Peyer's patch (tissue), 4 donors: ENCODE measurements at places on chromosomes 5 and 9.

DNA sequence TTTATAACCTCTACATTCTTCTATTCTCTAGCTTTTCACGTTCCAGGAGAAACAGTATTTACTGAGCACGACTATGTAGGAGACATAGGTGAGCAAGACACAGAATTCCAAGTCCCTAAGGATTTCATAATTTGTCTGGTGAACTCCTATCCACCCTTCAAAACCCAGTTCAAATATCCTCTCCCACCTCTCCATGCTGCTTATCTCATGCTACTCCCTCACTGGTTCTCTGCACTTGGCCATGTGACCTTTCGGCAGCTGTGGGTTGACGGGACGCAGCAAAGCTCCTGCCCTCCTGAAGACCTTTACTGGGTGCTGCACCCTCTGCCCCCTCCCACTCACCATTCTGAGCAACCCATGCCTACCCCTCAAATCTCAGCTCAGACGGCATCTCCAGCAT, 173.2 kb downstream of the RGS3 start:
- DNase-seq = peak; percentile 11

GRCh38 chr5:133750856-133751255, 138.5 kb upstream of the FSTL4 start:
- no peak for DNase-seq

DNA sequence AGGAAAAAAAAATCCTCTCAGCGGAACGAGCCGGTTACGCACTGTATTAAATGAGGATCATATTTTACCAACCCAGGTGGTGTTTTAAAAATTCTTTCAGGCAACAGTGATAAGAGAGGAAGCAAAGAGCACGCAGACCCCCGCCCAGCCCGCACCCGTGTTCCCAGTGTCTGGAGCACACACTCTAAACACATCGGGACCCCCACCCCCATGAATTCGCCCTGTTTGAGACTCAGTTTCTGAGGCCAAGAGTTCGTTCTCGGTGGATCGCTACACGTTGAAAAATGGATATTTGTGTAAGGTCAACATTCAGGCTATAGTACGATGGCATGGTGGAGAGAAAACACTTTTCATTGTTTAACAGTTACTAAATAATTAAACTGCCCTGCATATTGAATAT, 196.3 kb downstream of the MEF2C start:
- no peak for DNase-seq

- no peak for DNase-seq
Observed at GRCh38 chr5:125485771-125486170, 739.3 kb upstream of the ZNF608 start.

- DNase-seq = no peak
Observed at GRCh38 chr9:12956805-12957204, 182.0 kb downstream of the LURAP1L start.

DNA sequence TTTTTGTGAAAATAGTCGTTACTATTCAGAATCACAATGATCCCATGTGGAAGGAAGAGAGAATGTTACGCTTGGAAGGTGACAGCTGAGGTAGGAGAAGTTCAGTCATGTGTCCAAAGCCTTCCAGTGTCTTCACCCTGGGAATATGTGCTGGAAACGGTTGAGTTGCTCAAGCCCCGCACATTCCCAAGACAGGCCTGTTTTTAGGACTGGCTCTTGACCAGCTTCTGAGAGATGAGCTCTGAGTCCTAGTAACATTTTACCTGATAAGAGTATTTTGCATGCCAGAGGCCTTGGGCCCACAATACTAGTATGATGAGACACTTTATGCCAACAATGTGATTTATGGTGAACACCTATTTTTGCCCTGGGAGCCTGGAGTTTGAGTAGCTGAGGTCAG, 101.7 kb downstream of the LMNB1 start:
- no peak for DNase-seq

DNA sequence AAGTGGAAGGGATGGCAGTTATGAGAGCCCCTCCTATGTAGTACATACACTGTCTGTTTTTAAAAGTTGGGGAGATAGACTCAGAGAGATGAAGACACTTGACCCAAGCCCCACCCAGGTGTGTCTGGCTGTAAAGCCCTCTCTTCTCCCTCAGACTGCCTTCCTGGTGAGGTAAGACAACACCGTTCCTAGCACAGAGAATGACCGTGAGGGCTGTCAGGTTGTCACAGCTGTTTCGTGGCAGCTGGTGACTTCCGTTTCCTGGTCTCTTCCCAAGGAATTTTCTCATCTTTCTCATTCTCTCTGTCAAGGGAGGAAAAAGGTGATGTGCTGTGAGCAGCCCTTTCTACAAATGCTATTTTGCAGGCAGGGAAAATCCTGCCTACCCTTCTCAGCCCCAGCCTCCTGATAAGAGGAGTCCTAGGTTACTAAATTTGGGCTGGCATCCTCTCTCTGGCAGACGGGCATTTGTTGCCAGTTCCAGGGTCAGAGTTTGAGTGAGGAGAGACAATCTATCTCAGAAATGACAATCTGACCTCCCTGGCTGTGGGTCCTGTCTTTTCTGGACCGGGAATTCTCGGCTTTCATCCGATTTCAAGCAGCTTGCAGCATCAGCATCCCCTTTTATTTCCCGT, 263.5 kb upstream of the PANK3 start:
- no peak for DNase-seq

- DNase-seq = no peak
Observed at GRCh38 chr5:72305194-72306142, 14.6 kb downstream of the MRPS27 start.

DNA sequence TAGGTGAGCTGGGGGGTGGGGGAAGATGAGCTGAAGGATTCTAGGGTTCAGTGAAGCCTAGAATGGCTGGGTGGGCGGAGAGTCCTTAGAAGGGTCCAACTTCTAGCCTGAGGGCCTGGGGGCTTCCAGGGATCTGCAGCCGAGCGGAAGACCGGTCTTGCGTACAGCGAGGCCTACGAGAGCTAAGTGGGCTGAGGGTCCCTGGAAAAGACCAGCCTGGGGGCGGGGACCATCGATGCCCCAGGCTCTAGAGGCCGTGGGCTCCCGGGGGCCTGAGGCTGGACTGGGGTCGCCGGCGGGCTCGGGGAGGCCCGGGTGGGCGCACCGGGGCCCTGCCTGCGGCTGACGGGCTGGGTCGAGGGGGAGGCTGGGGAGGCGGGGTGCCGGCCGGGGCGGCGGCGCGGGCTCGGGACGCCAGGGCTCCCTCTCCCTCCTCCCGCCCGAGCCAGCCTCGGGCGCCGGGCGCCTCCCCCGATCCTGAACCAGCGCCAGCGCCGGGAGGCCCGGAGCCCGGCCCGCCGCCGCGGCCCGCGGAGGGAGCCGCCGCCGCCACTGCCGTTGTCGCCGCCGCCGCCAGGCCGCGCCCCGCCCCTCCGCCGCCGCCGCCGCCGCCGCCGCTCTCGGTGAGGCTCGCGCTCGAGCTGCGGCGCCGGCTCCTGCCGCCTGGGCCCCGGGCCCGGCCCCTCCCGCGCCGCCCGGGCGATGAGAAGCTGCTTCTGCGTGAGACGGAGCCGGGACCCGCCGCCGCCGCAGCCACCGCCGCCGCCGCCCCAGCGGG, at the start of gene MVB12B:
Gene MVB12B, plus strand, starts transcription at position 602 of the 778 bp plus-strand sequence. Its CDS starts 101 bp downstream, at position 703.
- DNase-seq = peak; percentile 63

DNA sequence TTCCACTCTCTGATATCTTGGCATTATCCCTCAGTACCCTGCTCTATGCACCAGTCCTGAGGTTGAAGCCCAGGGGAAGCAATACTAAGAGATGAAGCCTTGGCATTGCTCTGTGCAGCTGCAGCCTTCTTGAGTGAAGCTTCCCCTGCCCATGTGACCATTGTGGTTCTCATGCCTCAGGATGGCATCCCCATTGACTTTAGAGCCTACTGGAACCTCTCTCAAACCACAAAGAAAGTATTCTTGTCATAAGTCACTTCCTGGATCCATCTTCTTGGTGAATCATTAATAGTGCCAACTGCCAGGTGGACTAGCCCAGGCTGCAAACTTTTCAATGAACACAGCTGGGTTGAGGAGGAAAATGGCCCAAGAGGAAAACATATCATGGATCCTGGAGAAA, 283.9 kb upstream of the RFX3 start:
- DNase-seq = no peak

DNA sequence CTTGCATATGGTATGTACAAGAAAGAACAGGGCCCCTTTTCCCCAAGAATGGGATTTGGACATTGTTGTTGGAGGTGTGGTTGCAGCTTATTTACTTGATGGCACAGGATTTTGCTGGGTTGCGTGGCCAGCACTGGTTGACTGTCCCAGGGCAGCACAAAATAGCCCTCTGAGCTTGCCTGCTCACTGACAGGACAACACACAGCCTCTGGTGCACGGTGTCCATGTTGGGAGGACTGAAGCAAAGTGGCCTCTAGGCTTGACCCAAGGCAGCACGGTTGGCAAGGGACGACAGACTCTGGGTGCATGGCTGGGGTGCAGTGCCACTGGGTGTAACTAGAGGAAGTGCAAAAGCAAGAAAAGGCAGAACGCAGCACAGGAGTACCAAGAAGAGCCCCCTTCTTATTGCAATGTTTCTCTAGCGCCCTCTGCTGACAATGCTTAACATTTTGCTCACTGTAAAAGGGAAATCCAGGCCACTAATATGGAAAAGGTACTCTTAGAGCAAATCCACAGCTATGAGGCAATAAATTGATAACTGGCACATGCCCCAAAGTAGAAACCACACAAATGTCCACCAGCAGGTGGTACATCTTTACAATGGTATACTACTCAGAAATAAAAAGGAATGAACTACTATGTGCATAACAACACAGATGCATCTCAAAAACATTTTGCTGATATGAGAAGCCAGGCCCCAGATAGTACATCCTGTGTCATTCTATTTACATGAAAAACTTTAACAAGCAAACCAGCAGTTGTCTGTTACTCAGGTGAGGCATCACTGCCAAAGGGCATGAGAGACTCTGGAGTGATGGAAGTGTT, 47.4 kb upstream of the BARX1 start:
- DNase-seq = no peak

- DNase-seq = no peak
Observed at GRCh38 chr5:65041296-65042158, 272.8 kb downstream of the CWC27 start.

- DNase-seq = no peak
Observed at GRCh38 chr5:101206534-101206933, 303.5 kb upstream of the ST8SIA4 start.

DNA sequence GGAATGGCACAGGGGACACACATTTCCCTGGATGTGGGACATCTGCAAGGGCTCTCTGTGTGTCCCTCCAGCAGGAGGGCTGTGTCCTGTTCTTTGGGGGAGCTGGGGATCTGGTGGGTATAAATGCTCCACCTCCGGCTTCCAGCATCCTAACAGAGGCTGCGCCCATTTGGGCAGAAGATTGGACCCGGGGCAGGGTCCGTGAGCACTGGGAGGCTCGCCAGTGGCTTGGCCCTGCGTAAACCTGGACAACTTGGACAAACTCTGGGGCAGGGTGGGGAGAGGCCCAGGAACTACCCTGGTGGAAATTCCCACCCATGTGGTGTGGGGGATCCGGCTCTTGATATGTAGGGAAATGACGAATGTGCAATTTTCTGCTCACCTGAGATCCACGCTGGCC, 80.9 kb downstream of the GADD45G start:
- no peak for DNase-seq

GRCh38 chr9:134180786-134181647, 16.7 kb upstream of the RNU6ATAC start:
- DNase-seq = no peak

DNA sequence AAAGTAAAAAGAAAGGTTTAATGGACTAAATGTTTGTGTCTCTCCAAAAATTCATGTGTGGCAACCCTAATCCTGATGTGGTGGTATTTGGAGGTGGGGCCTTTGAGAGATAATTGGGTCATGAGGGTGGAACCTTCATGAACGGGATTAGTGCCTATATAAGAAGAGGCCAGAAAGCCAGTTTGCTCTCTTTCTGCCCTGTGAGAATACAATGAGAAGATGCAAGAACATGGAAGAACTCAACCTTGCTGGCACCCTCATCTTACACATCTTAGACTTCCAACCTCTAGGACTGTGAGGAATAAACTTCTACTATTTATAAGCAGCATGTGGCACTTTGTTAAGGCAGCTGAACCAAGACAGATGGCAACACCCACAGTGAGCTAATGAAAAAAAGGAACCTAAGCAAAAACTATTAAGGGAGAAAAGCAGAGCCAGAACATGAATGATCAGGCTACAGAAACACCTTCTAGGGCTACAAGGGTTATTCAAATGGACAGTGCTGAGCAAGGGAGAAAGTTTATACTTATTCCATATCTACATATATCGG, 159.5 kb downstream of the PLK2 start:
- DNase-seq = no peak

DNA sequence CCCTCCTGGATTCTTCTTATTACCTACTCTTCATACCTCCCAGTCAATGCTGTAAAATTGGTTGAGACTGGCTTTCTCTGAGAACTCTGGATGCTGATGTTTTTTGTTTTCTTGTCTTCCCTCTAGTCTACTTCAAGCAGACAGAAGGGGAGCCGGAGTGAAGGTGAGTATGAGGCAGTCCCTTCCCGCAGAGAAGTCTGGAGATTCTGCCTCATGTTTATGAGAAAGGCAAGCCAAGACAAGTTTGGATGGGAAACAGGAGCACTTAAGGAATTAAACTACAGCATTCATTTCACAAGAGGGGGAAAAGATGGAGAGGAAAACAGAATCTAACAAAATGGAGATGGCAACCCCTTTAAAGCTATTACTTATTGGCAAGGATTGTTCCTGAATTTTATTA, 246.1 kb downstream of the TRIM32 start:
- DNase-seq = no peak

DNA sequence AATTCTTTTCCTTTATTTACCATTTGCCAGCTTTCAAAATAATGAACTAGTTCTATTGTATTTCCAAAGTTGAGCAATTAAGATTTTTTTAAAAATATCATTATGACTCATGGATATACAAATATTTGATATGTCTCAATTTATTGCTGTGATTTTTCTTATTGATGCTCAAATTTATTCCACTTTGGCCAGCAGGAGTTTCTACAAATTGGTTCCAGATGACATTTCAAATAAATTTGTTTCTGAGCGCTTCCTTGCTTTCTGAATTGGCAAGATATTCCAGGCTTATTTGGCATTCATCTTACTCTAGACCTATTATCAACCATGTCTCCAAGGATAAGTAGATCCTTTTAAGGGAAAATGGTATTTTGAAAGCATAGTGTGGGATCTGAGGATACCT, 58.5 kb upstream of the TJP2 start:
- DNase-seq = no peak

- DNase-seq = no peak
Observed at GRCh38 chr9:111287127-111287526, 42.9 kb downstream of the OR2K2 start.

DNA sequence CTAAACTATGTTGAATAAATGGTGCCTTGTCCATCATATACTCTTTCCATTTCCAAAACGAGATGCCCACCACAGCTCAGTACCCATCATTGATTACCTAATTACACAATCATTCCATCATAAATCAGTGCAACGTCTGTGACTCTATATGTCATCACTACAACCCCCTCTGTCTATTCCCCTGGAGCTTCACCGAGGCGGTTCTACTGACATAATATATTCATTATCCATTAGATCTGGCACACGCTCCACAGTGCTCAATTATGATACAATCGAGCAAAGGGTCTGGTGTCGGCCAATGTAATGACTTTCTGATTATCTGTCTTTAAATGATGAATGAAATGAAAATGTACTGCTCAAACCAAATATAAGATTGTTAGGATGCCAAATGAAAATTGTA, 1737.7 kb upstream of the WWC1 start:
- DNase-seq = no peak

GRCh38 chr5:113059232-113060040, 82.8 kb downstream of the DCP2 start:
- DNase-seq = no peak

GRCh38 chr5:27494887-27495286, 456.5 kb upstream of the CDH9 start:
- DNase-seq = no peak

- no peak for DNase-seq
Observed at GRCh38 chr5:104186100-104186499, 623.5 kb upstream of the NUDT12 start.
